ENCODE measurements at places on chromosomes 7 and 10.
A peak's percentile ranks its signal among the peaks of the same experiment; 100 is the strongest.

GRCh38 chr7:36287371-36288241, 102.1 kb upstream of the ANLN start:
- peak; percentile 69 for DNase-seq

DNA sequence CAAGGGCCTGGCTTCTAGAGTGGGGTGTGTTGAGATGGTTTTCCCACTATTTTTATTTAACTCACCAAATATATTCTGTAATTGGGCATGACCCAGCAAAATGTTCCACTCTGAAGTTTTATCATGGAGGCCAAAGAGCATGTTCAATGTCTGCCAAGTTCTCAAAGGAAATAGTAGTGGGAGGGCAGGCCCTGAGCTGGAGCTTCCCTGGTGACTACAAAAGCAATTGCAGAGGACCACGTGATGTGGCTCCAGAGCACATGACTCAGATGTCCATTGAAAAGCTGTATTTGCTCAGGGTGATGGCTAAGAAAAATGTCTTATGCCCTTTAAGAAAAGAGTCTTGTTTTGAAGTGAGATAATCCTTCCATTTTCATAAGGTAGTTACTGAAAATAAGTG, 1024.8 kb downstream of the LRMDA start:
- DNase-seq: no peak

- DNase-seq: no peak
These were observed 8.4 kb upstream of the TMEM254 start for GRCh38 chr10:80070057-80070456.

GRCh38 chr10:61332581-61332980, 120.6 kb downstream of the TMEM26 start:
- DNase-seq: no peak

DNA sequence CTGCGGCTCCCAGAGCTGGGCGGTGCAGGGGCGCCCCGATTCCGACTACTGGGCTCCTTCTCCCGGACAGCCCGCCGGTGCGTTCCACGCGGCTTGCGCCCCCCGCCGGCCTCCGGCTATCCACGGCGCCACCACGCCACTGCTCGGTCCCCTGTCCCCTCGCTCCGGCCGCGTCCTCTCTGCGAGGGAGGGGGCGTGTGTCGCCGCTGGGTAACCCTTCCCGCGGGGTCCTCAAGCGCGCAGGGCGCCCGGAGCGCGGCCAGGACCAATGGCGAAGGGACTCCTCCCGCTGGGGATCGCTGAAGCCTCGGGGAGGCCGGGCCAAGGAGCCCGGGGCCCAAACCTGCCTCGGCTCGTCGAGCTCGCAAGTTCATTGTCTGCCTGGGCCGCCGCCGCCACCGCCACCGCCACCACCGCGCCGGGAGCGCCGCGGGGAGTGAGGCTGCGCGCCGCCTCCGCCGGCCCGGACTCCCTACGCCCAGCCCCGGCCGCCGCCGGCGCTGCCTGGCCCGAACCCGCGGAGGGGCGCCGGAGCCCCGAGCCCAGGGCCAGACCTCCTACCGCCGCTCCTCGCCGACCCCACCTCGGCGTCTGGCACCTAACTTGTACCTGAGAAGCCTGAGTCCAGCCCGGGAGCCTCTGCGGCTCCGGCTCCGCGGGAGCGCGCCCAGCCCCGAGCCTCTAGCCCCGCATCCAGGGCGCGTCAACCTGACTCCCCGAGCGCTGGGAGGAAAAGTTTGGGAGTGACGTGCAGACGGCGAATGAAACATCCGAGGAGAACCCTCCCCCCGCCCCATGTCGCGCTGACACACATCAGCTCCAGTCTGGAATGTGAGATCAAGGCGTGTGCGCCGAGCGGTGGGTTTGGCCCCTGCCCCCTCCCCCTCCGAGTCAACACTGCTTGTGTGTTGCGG, at the start of gene CHST15:
CHST15 (minus strand) TSS at position 739 of the 914 bp plus-strand sequence. CDS start 47,386 bp downstream, outside the sequence.
- DNase-seq: peak; percentile 36

DNA sequence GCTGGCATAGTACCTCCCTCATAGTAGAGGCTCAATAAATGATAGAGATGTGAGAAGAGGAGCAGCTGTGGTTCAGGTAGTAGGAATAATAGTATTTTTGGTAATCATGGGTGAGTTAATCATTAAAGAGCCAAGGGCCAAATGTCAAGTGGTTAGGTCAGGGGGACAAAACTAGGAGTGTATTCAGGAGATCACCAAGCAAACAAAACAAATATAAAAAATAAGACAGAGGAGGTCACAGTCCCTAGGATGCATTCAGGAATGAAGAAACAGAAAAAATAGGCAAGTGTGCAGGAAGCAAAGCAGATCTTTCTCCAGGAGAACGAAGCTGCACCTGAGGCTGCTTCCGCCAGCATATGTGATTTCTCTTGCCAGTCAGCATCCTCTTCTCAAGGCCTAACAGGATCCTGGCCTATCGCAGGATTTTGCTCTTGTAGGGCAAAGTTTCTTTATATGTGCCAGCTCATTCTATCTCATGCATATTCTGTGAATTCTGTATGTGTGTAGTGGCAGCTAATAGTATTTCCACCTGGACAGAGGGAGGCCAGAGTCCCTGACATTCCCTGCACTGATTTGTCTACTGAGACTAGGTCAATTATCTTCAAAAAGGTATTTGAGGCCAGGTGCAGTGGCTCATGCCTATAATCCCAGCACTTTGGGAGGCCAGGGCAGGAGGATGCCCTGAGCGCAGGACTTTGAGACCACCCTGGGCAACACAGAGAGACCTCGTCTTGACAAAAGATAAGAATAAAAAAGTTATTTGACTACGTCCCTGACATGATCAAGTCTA, 82.7 kb downstream of the AKR1D1 start:
- DNase-seq: no peak

- no peak for DNase-seq
These were observed 544.2 kb upstream of the PHF14 start for GRCh38 chr7:10429511-10429910.

- DNase-seq: no peak
These were observed 54.8 kb downstream of the ALOX5 start for GRCh38 chr10:45428611-45429510.

DNA sequence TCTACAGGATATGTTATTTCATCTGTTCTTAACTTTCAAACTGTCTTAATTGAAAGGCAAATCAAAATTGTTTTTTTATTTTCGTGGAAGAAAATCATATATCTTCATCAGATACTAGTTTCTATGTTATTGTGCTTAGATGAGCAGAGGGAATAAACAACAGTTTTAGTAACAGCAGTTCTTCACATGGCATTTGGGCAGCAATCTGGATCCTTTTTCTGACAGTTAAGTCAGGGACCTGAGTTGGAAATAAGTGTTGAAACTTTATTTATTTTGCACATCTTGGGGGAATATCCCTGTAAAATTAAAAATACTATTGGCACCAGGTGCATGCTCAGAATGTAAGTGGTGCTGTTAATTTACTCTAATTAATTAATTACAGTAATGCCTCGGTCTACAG, 296.3 kb downstream of the GPAM start:
- no peak for DNase-seq

- DNase-seq: no peak
These were observed 7.5 kb downstream of the SAR1A start for GRCh38 chr10:70162892-70163201.

DNA sequence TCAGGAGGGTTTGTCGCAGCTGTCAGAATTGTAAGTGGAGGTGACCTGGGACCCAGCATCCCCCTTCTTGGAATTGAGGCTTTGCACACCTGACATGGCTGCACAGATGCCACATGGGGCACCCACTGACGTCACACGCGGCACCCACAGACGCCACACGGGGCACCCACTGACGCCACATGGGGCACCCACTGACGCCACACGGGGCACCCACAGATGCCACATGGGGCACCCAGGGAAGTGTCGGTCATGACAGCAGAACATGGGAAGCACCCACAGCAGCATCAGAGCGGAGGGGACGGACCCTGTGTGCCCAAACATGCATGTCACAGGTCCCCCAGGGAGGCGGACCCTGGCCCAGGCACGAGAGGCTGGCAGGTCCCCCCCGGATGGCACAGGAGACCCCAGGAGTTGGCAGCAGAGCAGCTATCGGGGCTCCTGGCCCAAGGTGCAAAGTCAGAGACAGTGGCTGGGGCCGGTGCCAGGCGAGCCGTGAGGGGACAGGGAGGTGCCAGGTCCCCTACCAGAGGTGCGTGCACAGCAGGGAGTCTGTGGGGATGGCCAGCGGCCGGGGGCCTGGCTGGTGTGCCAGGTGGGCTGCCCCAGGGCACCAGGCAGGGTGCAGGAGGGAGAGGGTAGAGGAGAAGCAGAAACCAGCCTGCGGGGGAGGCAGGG, 21.1 kb downstream of the KNDC1 start:
- DNase-seq: no peak

DNA sequence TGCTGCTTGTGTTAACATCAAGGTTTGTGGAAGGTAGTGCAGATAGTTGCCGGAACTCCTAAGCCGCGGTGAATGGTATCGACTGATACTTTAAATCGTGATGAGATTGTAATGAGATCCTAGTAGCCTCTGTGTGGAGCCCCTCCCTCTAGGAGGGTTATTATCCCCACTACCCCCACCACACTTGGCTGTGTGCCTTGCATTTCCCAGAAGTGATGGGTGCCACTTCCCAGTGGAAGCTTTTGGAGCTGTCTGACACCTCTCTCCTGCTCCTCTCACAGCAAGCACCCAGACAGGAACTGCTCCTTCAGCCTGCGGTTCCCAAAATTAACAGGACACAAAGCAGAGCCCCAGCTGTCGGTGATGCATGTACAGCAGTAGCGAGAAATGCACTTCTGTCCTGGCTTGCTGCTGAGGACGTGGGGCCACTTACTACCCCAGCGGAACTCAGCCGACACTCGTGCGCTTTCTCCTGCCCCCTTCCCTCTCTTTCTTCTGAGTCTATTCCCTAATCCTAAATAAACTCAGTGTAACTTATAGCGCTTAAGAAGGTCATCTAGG, 52.5 kb downstream of the PRKAG2 start:
- DNase-seq: no peak

GRCh38 chr10:74831518-74832120, 5.2 kb downstream of the KAT6B start:
- DNase-seq: no peak

- DNase-seq: no peak
These were observed 194.9 kb upstream of the CDCA7L start for GRCh38 chr7:22140578-22140977.

DNA sequence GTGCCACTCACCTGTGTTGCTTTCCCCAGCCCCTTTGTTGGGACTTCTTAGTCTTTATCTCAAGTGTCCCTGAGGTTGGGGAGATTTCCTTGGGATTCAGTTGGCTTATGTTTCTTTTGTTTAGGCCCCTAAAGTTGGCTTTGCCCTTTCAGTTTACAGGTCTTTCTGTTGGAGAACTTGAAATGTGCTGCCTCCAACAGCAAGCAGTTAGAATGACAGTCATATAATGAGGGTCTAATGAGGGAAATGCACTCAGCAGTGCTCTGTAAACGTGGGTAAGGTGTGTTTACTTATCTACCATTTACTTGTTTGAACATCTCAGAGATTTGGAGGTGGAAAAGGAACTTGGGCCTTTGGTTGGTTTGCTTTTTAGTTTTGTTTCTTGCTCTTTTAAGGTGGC, 191.4 kb upstream of the STK17A start:
- DNase-seq: no peak

- no peak for DNase-seq
These were observed 42.6 kb upstream of the ECHDC3 start for GRCh38 chr10:11699550-11700097.

GRCh38 chr7:81415181-81415580, 354.7 kb downstream of the HGF start:
- DNase-seq: no peak

GRCh38 chr7:76430211-76430610, 5.5 kb downstream of the ZP3 start:
- DNase-seq: no peak

- DNase-seq: no peak
These were observed 161.8 kb downstream of the NRF1 start for GRCh38 chr7:129773328-129773731.

DNA sequence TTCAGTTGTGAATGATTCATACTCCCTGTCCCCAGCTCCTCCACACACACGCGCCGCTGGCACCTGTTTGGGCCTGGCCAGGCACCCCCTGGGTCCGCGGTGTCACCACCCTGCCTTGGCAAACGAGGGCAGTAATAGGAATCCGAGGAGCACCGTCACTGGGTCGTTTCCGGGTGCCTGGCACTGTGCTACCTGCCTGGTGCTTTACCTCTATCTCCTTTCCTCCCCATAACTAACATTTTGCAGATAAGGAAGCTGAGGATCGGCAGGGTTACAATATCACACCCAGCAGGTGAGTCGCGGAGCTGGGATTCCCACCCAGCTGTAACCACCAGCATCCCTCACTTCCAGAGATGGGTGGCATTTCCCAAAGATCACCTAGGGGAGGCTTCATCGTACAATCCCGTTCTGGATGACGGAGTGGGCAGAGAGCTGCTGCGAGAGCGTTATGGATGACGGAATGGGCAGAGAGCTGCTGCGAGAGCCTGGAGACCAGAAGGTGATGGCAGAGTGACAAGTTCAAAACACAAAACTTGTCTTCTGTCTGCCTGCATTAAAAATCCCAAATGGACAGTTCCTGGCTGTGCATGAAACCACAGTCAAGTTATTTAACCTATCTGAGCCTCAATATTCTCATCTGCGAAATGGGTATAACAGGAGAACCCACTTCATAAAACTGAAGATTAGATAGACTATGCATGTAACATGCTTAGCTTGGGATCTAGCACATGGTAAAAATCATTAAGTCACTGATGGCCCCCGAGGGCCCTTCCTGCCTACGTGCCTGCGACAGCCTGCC, 1.1 kb upstream of the HSPA12A start:
- no peak for DNase-seq

- no peak for DNase-seq
These were observed 12.1 kb downstream of the PDZD7 start for GRCh38 chr10:101018600-101019439.
